AG08396 (cell line): ENCODE measurements at places on chromosomes 13 and 19.
A peak's percentile ranks its signal among the peaks of the same experiment; 100 is the strongest.

DNA sequence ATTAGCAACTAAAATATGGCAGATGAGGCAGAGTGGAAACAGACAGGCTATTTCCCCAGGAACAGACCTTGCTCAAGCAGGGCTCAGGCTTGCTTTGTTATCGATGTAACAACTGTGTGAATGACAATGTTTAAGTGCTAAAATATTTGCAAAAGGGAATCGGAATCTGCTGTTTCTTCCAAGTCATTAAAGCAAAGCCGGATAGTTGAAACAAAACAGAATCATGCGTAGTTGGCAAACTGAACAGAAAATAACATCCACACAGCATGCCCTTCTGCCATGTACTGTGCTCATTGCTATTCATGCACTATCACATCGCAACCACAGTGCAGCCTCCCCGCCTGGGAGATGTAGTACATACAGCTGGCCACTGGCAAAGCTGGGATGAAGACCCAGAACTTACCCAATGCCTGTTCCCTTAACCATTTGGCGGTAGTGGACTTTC is 799.1 kb downstream of the DIAPH3 start:
- DNase-seq, result no peak

DNA sequence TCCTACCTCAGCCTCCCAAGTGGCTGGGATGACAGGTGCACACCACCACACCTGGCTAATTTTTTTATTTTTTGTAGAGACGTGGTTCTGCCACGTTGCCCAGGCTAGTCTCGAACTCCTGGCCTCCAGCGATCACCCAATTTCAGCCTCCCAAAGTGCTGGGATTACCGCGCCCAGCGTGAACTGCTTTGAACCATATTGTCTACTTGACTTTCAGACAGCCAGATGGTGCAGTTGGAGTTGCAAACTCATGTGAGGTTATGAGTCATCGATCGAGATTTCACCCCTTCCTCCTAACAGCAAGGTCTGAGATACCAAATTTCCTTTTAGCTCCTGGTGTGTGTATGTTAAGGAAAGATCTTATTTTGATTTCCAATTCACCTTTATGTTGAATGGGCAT is 2.7 kb downstream of the SLC27A1 start:
- no peak for DNase-seq

GRCh38 chr19:56110515-56111448 is 10.3 kb downstream of the ZNF787 start:
- DNase-seq, result no peak

DNA sequence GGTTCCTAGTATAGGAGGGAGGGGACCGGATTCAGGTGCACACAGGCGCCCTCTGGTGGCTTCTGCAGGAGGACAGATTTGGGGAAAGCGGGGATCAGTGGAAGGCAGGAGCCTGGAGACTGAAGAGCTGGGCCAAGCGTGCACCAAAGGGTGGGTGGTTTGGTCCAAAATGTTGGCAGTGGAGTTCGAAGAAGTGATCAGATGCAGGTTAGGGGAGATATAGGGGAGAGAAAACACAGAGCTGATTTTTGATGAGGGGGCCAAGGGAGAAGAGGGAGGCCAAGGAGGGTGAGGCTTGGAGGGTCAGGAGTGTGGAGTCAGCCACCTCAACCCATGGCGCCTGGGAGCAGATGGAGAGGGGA is 6.8 kb upstream of the CARM1 start:
- peak; percentile 87 for DNase-seq

DNA sequence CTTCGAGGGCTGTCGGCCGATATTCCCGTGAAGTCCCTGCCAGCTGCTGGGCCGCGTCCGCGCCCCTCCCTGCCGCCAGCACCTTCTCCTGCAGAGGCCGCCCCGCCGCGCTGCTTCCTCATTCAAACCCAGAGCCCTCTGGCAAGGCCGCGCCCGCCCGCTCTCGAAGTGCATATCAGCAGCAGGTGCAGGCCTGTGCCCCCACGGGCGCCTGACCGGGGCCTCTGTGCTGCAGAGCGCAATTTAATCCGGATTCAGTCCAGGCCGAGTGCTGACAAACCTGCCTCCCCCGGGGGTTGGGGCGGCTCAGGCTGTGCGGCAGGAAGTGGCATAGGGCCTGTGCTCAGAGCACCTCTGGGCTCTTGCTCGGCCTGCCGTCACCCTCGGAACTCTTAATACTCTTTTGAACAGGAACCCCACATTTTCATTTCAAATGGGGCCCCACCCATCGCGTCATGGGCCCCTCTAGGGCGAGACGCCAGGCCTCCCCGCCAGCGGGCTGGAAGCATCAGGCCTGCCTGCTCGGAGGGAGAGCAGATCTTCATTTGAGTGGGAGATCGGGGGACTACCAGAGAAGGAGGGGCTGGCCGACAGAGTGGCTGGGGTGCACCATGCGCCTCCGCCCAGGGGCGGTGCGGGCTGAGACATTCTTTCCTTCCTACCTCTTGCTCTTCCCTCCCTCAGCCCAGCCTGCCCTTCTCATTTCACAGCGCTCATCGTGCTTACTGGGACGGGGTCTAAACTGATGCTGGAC is 125.7 kb downstream of the TNFRSF19 start:
- no peak for DNase-seq

- no peak for DNase-seq
Measured at GRCh38 chr19:1938071-1938470, 2.9 kb upstream of the CSNK1G2 start.

DNA sequence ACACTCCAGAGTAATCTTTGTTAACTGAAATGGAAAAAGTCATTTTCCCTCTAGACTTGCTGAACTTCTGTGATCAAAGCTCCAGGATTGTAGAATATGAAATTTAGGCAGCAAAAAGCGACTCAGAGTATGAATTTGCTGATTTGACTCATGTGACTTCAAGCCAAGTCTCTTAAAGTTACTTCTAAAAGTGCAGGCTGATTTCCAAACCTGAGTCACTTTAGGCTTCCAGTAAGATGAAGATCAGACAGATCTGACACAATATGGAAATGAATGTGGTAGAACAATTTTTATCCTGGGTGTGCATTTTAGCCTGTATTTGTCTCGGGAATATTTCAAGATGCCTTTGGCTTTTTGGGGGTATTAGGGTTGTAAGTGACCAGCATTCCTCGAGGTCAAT is 151.0 kb upstream of the TMTC4 start:
- peak; percentile 34 for DNase-seq

GRCh38 chr13:21047087-21047486 is 14.3 kb downstream of the LATS2 start:
- DNase-seq, result no peak

GRCh38 chr19:41849067-41849466 is 4.2 kb downstream of the DMRTC2 start:
- DNase-seq, result no peak

GRCh38 chr13:28531077-28531844 is 36.3 kb upstream of the FLT1 start:
- DNase-seq, result peak; percentile 48

DNA sequence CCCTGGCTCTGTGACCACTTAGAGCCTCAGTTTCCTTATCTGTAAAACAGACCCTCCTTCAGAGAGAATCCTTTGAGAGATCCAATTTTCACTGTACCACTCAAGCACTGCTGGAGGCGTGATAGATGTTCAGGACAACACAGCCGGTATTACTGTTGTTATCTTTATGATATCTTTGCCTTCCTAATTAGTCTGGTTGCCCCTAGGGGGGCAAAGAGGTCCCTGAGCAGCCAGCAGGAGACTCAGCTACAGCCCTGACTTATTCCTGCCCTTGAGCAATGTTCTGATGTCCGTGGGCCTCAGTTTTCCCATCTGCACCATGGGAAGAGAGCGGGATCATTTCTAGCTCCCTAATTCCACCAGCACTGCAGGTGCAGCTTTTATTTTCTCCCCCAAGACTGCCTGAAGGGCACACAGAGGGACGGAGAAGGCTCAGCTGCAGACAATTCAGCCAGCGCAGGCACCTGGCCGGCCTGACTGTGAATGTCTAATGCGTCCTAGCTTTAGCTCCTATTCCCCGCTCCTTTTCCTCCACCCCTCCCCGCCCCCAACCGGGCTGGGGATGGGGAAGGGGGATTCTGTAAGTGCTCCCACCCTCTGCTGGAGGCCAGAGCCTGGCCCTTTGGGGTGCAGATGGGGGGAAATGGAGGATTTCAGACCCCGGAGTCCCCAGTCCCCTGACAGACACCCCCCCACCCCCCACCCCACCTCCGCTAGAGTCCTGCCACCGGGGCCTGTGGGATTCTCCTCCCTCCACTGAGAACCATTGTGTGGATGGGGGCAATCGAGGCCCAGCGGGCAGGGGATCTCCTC is 16.2 kb downstream of the TLE5 start:
- DNase-seq, result no peak

- DNase-seq, result no peak
Measured at GRCh38 chr19:16522559-16523377, 19.5 kb downstream of the CHERP start.

- no peak for DNase-seq
Measured at GRCh38 chr19:20182222-20182785, 15.3 kb downstream of the ZNF486 start.
